ENCODE measurements at places on chromosomes 13 and 19. TPM values are rescaled to one million over a fixed set of nuclear protein-coding genes. Genes with fewer than 3 reads are reported as not detected.

DNA sequence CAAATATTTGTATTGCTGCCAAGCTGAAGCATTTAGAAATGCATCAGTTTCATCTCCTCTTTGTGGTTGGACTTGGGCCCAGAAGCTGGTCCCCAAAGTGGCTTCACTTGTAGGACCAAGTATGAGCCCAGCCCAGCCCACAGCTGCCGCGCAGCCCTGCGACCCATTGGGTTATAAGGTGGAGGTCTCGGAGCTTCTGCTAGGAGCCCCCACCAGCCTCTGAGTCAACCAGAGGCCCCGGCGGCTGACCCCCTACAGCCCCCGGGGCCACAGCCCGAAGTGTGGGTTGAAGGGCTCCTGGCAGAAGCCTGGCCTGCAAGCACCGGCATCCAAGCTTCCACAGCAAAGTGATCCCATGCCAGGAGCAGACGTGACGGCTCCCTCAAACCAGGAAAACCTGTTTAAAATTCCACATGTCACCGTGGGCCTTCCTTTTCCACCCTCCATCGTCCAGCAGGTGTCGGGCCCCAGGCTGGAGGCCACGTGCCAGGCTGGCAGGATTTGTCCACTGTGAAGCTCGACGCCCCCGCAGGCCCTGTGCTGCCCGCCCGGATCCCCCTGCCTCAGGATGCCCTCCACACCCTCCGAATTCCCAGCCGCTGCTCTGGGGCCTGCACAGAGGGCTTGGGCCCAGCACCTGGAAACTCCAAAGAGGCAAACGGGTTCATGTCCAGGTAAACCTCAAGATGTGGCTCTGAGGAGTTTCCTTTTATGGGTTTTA lies 54.7 kb downstream of the C13orf46 start:
- DNase-seq = peak; percentile 4

DNA sequence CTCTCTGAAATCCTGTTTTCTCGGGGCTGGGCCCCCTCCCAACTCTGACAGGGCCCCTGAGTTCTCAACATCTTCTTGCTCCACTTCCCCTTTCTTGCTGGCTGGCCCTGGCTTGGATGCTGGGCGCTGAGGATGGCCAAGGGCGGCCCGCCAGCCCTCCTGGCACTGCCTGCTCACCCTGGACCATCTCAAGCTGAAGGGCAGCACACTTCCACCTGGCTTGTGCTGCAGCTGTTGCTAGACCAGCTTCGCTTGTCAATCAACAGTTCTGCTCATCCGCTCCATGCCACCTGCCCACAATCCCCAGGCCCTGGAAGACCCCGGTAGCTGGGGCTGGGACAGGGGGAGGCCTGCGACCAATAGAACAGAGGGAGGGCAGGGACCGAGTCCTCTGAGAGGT lies 6.9 kb upstream of the GMIP start:
- DNase-seq = no peak

Gene WDR87
- 0.04 TPM for polyA plus RNA-seq

Gene C1QTNF9B
- not detected for polyA plus RNA-seq

Gene TMEM150B
- polyA plus RNA-seq = not detected

Gene SIGLEC11
- 5.1 TPM for polyA plus RNA-seq
